ENCODE measurements at places on chromosomes 4 and X. TPM values are rescaled to one million over a fixed set of nuclear protein-coding genes. Genes with fewer than 3 reads are reported as not detected.
A peak's percentile ranks its signal among the peaks of the same experiment; 100 is the strongest.

RPL39 gene
- total RNA-seq = 1,241 TPM

CRMP1 gene
- total RNA-seq = 4.4 TPM

MGAT4D gene
- not detected for total RNA-seq

HPSE gene
- total RNA-seq = 14.0 TPM

MAGEB2 gene
- total RNA-seq = not detected

SPANXN4 gene
- total RNA-seq = not detected

SLC39A8 gene
- total RNA-seq = 83.5 TPM

PAGE2 gene
- total RNA-seq = not detected

ANK2 gene
- total RNA-seq = 69.3 TPM

HSFX3 gene
- not detected for total RNA-seq

ADH4 gene
- total RNA-seq = 0.23 TPM

BEX2 gene
- 4.9 TPM for total RNA-seq

TET2 gene
- total RNA-seq = 29.0 TPM

GNPDA2 gene
- 8.9 TPM for total RNA-seq

BMX gene
- 2.4 TPM for total RNA-seq

CXCL6 gene
- total RNA-seq = 0.19 TPM

VSIG1 gene
- not detected for total RNA-seq

UCHL1 gene
- total RNA-seq = 4.1 TPM

TCEAL7 gene
- total RNA-seq = 2.2 TPM

IL13RA2 gene
- total RNA-seq = 0.22 TPM

DNA sequence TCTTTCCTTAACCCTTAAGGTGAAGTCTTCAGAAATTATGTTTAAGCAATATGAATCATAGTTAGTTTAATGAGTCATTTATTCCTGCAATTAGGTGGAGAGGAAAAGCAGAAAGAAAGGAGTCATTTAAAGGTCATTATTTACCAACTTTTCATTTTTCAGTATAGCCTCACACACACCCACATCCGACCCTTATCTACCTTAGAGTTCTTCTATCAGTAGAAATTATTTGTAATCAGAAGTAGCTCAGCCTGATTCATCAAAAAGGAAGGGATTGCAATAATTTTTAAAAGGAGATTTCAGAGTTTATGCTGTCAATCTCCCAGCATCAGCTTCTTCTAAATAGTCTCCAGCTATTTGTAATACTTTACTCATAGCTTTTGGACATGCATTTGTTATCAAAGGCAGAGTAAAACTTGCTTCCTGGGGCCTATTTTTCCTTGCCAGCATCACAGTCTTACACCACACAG lies 5.9 kb downstream of the ANXA10 start:
- DNase-seq = no peak

GRCh38 chr4:153137159-153137558 lies 67.1 kb upstream of the TRIM2 start:
- no peak for DNase-seq

GRCh38 chr4:107094332-107094731 lies 58.2 kb upstream of the DKK2 start:
- no peak for DNase-seq

GRCh38 chrX:118347131-118347530 lies 1.2 kb downstream of the WDR44 start:
- no peak for DNase-seq

- no peak for DNase-seq
Measured at GRCh38 chr4:110823251-110823650, 200.4 kb upstream of the PITX2 start.

- DNase-seq = no peak
Measured at GRCh38 chr4:8370835-8371595, 69.5 kb downstream of the ACOX3 start.

DNA sequence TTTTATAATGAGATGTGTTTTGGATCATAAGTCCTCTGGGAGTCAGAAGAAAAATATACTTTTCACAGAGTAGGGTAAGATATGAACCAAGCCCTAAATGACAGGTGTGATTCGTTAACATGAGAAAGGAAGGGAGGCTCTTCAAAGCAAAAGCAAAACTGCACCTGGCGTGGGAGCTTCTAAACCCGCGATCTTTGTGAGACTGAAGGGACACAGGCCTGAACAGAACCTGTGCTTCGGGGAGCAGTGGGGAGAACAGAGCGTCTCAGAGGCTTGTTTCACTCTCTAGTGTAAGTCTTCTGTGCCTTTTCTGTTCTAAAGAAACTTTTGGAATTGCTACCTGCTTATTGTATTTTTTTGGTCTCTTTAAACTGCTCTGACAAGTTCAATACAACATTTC lies 30.2 kb upstream of the CYP4V2 start:
- no peak for DNase-seq

DNA sequence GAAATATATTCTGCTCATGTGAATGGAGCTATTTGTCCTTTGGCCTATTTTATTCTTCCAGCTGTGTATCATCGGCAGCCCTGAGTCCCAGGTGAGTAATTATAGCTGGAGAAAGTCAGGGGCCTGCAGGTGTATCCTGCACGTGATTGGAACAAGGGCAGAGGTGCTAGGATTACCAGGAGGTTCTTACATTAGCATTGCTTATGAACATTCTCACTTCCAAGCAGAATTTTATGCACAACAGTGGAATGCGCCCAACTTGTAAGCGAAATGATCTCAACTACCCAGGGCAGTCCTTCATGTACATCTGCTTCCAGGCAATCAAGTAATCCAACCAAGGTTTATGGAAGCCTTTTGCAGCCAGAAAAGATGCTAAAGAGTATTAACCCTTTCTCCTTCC lies 68.9 kb upstream of the NRK start:
- DNase-seq = no peak

- no peak for DNase-seq
Measured at GRCh38 chrX:48971249-48972219, at the start of gene KCND1. TSS of gene KCND1 (minus strand) at chrX:48971844. CDS start at chrX:48970271, 1,573 bp downstream.

DNA sequence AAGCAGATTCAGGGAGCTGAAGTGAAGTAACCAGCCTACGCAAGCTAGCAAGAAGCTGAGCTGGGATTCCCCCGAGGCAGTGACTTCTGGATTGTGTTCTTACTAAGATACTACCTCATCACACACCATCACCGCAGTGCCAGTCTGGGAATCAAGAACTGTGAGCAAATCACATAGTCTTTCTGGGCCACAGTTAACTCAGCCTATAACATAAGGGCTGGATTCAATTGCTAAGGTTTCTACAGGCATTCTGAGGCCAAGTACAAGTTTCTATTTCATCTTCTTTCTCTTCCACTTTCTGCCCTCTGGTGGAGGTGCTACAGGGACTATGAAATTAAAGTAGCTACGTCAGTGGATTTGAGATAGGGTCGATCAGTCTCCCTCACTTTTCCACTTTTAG lies 1.4 kb upstream of the CORIN start:
- DNase-seq = peak; percentile 7

DNA sequence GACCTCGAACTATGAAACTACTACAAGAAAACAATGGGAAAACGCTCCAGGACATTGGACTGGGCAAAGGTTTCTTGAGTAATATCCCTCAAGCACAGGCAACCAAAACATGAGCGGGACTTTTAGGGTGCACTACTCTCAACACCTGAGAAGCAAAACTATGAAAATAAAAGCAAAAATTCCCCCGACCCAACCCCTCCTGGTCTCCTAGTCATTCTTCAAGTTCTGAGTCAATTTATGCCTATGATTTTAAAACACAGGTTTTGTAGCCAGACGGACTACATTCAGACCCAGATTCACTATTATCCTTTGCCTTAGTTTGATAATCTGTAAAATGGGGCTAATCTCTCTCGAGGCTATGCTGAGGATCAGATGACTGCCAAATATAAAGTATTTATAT lies 97.0 kb downstream of the SOWAHB start:
- no peak for DNase-seq

DNA sequence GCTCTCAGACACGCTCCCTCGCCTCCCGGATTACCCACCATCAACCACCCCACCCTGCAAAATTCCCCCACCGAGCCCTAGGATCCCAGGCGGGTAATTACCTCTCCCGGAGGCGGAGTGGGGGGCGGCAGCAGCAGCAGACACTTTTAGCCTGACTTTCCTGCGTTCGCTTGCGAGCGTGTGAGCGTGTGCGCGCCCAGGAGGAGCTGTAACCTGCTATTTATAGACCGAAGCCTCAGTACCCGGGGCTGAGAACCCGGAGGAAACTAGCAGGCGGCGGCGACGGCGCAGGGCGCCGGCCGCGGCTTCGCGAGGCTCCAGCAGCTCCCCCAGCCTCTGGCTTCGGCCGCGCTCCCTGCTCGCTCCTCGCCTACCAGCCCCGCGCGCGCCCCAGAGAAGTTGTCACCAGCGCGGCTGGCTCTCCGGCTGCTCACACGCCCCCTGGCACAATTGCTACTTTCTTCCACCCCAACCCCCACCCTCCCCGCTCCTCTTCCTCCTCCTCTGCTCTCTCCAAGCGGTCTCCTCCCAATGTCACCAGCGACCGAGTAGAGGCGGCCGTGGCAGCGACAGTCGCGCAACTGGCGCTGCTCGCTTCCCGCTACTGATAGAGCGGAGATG lies at the start of gene INPP4B:
INPP4B (minus strand) TSS at position 194 of the 621 bp plus-strand sequence.
- peak; percentile 62 for DNase-seq

DNA sequence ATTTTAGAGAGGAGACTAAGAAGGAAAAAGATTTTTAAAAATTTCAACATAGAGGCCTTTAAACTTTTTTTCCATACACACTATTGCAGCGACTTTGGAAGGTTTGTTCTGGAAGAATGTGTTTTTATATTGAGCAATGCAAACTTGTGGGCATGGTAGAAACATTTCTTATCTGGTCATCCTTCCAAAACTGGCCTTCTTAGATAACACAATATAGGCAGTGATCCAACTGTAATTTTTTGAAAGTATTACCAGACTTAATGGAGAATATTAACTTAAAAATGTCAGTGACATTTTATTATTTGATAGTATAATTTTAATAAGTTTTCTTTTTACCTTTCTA lies 25.6 kb downstream of the FHDC1 start:
- DNase-seq = no peak

- no peak for DNase-seq
Measured at GRCh38 chrX:152989292-152989658, 4.6 kb downstream of the PNMA5 start.

DNA sequence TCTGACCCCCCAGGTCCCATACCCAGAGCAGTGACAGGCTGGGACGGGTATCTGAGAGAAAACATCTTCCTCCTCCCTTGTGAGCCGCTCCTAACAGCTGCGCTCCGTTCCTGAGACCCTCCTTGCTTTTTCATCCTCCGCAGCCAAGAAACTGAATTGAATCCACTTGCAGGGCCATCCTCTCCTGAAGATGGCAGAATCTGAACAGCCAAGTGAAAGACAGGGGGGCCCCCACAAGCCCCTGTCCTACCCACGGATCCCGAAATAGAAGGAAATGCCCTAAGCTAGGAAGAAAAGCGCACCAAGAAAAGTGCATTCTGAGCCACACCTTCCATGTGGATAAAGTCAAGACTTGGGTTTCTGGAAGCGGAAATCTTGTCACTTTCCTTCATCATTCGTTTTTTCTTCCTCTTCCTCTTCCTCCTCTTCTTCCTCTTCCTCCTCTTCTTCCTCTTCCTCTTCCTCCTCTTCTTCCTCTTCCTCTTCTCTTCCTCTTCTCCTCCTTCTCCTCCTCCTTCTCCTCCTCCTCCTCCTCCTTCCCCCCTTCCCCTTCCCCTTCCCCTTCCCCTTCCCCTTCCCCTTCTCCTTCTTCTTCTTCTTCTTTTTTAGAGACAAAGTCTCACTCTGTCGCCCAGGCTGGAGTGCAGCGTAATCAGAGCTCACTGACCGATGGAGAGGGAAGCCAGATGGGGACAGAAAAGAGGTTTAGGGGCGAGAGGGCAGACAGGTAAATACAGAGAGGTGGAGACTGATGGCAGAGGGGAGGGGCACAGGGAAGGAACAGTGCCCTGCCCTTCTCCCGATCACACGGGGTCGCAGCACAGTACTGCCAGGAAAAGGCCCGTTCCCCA lies 86.0 kb upstream of the WWC2 start:
- no peak for DNase-seq

- DNase-seq = no peak
Measured at GRCh38 chr4:3614731-3614980, 82.4 kb upstream of the LRPAP1 start.

DNA sequence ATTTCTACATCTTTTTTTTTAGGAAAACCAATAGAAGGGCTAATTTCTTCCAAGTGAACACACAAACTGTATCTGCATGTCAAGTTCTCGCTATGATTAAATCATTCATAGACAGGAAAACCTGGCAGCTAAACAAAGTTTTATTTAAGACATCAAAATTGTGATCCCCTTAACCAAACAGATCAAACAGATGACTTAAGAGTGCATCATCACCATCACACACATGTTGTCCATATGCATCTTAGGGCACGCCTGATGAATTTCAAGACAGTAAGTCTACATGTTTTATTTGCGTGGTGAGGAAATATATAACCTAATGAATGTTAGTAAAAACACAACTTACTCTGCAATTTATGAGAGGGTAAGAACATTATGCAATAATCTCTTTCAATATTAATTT lies 317.0 kb upstream of the ANXA10 start:
- no peak for DNase-seq

DNA sequence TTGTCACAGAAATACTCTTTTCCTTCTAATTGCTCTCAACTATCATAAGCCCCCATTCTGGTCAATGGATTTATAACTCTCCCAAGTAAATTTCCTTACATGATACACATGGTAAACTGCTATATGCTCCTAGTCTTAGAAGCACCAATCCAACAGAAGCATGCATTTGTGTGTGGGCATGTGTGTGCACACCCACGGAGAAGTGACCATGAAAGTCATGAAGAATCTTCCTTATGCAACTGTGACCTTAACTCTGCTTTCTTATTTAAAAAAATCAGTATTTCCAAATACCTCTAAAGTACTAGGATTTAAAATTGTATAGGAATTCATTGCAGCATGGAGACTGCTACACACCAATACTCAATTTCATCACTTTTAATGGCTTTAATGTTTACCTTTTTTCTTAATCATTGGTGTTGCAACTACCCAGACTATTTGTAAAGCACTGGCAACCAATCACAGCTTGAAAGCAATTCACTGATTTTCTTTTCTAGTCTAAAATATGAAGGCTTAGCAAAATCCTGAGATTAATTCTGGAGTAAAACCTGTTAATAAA lies 47.6 kb downstream of the MAML3 start:
- no peak for DNase-seq

DNA sequence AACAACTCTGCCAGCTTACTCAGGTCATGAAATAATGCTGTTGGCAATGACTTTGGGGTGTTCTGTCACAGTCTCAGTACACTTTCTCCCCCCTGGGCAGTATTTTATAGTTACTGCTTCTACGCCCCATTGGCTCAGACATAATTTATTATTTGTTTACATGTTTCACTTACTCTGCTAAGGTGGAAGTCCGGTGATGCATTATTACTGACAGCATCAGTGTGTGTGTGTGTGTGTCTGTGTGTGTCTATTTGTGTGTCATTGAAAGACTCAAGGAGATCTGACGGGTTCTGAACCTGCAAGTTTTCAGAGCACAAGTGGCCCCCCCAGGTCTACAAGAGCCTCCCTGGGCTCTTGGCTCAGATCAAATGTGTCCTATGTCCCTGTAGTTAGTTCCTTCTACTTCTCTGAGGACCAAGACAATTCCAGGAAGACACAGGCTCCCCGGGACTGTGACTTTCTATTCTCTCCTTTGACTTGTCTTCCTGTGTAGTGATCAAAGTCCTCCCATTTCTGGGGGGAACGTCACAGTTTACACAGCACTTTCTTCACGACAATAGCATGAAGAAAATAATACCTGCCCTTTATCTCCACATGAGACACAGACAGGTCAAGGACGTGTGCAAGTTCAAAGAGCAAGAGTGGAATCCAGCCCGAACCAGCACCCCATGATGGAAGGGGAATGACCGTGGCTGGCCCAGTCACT lies 283.7 kb upstream of the GATB start:
- DNase-seq = no peak

All from mucosa of descending colon (tissue), 3 donors.